ENCODE measurements at places on chromosomes 1 and 21.

DNA sequence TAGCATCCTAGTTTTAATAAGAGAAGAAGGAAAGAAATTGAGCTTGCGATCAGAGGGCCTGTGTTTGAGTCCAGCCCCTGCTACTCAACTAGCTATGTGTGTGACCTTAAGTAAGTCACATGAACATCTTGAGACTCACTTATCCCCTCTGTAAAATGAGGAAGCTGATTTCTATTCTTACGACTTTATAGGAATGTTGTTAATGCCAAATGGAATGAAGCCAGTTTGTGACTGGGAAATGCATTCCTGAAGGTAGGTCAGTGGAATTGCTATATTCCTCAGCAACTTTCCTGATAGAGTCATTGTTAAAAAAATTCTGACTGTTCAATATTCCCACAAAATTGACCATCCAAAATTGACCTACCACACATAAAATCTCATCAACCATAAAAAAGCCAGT, 14.9 kb downstream of the FASLG start:
- DNase-seq, result no peak

DNA sequence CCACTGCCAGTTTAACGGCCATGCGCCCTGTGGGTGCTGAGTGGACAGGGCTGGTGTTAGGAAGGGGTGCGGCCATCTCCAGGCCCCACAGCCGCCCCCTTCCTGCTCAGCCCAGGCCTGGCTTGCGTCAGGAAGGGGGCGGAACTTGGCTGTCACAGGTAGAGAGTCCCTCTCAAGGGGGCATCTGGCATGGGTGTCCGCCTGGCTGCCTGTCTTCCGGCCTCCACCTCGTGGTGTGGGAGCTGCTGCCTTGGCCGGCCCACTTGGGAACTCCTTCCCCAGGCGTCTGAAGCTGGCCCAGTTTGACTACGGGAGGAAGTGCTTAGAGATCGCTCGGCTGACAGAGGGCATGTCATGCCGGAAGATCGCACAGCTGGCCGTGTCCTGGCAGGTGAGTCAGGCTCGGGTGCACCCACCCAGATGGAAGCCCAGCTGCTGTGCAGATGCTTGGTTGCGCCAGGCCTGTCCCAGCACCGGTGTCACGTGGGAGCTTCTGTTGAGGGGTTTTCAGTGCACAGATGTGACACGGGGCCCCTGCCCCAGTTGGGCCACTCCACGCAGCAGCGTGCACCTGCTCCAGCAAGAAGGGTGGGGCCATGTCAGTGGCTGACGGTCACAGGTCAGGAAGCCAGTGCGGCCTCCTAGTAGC, 9.1 kb upstream of the ATAD3B start:
- DNase-seq, result no peak

DNA sequence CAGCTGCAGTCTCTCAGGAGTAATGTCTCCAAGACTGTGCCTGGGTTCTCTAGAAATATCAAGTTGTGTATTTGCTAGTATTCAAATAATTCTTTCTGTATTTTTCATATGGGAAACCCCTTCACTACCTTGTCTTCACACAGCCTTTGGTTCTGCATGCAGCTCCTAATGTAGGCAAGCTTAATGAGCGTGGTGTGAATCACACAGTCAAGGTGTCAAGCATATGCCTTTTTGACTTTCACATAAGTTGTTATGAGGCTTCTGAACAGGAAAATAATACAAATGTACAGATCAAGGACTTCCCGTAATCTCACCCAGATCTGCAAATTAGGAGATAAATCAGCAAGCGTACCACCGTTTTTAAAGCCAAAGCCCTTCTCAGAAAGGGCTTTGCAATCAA, at the start of gene FCRL3:
Gene FCRL3, minus strand, starts transcription at position 38 of the 400 bp plus-strand sequence. CDS start 280 bp downstream, outside the sequence.
- DNase-seq, result no peak

GRCh38 chr1:121558514-121558913, 373.7 kb downstream of the SRGAP2C start:
- DNase-seq, result no peak

GRCh38 chr1:118815909-118816308, 172.2 kb downstream of the TBX15 start:
- no peak for DNase-seq

- peak; percentile 75 for DNase-seq
Observed at GRCh38 chr1:49052102-49052501, 275.4 kb upstream of the BEND5 start.

GRCh38 chr1:172220376-172220775, 200.1 kb upstream of the C1orf105 start:
- no peak for DNase-seq

DNA sequence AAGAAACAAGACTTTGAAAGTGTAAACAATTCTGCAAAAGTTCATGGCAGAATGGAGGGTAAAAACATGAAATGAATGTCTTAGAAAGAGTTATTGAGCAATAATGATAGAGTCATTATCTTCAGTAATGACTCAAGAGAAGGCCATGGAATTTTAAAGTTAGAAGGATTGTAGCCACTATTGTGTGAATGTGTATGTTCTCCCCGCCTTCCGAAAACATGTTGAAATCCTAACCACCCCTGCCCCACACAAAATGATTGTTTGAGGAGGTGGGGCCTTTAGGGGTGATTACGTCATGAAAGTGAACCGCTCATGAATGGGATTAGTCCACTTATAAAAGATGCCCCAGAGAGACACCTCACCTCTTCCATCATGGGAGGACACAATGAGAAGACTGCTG, 93.8 kb upstream of the CCDC190 start:
- DNase-seq, result no peak

DNA sequence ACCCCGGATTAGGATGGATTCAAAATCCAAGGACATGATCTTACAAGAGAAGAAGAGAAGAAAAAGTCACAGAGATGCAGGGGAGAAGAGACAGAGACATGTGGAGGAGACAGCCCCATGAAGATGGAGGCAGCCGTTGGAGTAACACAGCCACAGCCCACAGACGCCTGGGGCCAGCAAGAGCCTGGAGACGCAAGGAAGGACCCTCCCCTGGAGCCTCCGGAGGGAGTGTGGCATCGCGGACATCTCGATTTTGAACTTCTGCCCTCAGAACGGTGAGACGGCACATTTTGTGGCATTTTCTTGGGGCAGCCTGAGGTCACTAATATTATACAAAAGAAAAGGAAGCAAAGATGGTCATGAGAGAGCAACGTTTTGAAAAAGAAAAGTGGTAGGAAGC, 28.8 kb downstream of the ABCG1 start:
- DNase-seq, result no peak

GRCh38 chr1:2358651-2359640, 32.4 kb downstream of the MORN1 start:
- DNase-seq, result no peak

GRCh38 chr1:162823771-162824525, 33.4 kb downstream of the HSD17B7 start:
- no peak for DNase-seq

- DNase-seq, result no peak
Observed at GRCh38 chr1:56934430-56935060, 31.3 kb downstream of the C8B start.

DNA sequence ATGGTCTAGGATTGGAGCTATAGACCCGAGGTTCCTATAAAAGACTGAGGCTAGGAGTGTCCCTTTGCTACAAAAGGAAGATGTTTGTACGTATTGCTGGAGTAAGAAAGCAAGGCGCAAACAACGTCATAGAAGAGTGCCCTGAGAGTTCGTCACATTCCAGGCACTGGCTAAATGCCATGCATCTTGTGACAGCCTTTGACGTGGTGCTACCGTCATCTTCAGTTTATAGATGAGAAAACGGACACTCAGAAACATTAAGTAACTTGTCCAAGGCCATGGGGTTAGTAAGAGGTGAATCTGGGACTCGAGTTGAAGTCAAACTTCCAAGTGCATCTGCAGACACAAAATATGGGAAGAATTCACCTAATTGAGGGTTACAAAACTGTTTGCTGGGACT, 104.2 kb upstream of the SLC45A1 start:
- DNase-seq, result no peak

- no peak for DNase-seq
Observed at GRCh38 chr1:244294599-244295224, 157.0 kb downstream of the ADSS2 start.

DNA sequence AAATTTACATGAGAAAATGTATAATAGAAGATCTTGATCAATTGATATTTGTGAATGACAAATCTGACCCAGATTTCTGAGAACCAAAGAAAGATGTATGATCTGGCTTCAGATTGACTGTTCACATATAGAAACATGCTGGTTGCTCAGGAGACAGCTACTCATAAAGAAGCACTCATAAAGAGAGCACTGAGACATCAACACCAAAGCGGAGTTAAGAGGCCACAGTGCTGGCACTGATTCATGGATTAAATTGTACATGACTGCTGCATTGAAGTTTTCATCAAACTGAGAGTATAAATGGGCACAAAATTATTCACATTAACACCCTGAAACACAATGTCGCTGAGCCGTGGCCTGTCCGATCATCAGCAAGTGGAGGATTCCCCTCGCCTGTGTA, 46.2 kb downstream of the SH3GLB1 start:
- peak; percentile 45 for DNase-seq

DNA sequence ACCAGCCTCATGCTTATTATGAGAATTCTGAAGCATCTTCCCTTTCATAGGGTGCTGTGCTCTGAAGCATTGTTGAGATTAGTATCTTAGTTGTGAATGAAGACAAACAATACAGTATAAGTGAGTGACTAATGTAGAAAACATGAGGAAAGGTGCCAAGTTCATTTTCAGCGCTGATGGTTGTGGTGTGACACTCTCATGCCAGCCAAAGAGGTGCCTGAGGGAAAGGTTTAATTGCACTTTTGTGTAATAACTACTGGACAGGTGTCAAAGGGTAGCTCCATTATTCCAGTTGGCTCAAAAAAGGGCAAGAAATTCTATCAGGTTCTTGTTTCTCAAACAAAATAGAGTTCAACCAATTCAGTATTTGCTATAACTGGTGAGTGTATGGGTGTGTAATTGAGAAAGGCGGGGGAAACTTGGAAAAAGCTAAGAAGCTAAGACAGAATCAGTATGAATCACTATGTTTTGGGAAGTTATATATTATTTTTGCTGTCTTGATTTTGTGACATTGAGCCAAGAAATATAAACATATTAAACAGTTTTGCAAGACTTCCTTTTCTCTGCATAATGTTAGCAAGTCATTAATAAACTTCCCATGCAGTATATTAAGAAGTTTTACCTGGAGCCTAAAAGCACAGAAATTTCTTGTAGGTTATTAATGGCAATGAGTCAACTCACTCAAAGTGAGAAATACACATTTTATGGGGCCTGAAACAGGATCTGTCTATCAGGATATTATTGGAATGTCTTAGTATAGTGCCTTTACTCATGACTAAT, 31.8 kb downstream of the KCNK2 start:
- no peak for DNase-seq

- peak; percentile 16 for DNase-seq
Observed at GRCh38 chr1:186059311-186059710, 315.7 kb downstream of the TPR start.

DNA sequence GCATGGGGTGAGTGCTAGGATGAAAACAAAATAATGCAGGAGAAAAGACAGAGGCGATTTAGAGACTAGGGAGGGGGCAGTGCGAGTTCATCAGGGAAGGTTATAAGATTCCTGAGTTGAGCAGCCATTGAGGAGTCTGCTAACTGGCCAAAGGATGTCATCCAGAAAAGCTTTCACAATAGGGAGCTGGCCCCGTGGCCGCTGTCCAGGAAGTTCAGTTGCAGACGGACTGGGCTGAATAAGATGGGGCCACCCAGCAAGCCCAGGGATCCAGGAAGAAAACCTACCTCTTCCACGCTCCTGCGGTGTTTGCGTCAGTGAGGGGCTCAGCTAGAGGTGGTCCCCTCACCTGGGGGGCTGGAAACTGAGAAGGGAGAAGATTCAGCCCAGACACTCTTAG, 4.0 kb upstream of the PKP1 start:
- DNase-seq, result no peak

DNA sequence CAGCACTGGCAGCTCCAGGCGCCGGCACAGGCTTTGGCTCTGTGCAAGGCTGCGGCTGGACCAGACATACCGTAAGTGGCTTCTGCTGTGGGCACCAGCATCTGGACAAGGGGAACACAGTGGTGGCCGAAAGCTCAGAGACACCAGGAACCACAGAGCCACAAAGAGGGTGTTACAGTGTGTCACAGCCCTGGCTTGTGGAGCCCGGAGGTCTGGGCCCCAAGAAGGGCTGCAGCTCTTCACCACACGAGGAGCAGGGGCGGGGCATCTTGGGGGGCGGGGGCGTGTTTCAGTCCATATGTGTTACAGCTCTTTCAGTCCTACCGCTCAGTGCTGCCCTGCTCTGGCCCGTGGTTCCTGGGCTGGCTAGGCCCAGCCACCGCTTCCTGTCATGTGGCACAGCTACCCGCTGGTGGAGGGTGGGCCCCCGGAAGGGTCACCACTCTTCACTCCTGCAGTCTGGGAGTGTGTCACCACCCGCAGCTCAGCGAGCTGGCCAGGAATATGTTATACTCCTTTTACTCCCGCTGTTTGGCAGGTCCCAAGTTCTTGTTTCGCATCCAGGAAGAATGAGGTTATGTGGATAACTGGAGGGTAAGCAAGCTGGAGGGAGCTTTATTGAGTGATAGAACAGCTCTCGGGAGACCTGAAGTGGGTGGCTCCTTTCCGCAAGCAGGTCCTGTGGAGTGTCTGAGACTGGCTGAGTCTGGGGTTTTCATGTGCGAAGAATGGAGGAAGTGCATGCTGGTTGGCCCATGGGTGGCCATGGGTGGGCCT, 3.3 kb upstream of the LSM10 start:
- no peak for DNase-seq

- DNase-seq, result no peak
Observed at GRCh38 chr1:177659281-177659680, 310.6 kb downstream of the SEC16B start.

- no peak for DNase-seq
Observed at GRCh38 chr1:111275079-111275478, 15.6 kb upstream of the CHIA start.

DNA sequence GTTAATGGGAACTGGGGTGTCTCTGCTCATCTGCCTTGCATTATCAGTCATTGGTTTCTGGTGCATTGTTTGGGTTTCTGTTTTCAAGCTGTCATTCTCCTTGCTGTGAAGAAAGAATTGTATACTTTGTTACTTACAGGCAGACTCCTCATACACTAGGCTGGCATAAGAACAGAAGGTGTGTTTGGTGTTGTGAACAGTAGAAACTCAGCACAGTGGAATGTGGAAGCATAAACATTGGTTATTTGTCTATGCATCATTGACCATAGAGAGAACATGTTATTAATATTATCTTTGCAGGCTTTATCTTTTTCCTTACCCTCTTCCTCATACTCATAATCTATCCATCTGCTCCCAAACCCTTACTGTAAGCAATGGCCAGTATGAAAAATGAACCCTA, 18.2 kb downstream of the C1orf87 start:
- DNase-seq, result no peak

Data from NCI-H1417 (cell line).